ENCODE measurements at places on chromosomes 6 and 20.

GRCh38 chr6:54614499-54615195 is 231.9 kb upstream of the FAM83B start:
- no peak for DNase-seq

GRCh38 chr20:56098981-56099500 is 93.7 kb upstream of the CBLN4 start:
- DNase-seq = no peak

DNA sequence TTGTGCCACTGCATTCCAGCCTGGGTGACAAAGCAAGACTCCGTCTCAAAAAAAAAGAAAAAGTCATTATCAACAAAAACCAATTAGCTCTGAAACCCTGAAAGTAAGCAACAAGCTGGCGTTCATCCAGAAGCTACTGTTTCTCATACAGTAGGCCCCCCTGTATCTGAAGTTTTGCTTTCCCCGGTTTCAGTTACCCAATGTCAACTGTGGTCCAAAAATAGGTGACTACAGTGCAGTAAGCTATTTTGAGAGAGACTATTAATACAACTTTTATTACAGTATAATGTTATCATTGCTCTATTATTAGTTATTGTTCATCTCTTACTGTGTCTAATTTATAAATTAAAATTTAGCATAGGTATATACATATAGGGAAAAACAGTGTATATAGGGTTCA is 135.1 kb downstream of the KIF16B start:
- DNase-seq = no peak

DNA sequence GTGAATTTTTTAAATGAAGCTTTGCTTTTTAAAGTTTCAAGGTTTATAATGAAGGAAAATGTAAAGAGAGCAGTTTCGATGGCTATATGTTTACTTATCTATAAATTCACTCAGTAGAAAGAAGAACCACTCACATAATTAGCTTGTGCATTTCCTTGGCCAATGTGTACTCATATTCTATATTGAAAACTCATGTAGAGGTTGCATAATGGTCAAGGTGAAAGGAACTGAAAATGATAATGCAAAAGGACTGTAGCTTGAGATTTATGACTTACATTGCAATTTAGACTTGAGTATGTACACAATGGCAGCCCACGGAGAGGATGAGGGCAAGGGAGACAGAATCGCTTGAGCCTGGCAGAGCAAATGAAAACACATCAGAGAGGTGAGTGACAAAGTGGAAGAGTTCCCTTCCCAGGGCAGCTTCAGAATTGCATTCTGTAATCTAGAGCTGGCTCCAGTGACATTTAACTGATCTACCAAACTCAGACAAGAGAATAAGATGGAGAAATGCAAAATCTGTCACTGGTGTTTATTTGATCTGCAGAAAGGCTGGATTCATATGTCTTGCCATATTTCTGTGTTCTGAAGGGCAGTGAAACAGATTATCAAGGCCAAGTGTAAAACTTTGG is 191.8 kb downstream of the TMEM200A start:
- DNase-seq = no peak

DNA sequence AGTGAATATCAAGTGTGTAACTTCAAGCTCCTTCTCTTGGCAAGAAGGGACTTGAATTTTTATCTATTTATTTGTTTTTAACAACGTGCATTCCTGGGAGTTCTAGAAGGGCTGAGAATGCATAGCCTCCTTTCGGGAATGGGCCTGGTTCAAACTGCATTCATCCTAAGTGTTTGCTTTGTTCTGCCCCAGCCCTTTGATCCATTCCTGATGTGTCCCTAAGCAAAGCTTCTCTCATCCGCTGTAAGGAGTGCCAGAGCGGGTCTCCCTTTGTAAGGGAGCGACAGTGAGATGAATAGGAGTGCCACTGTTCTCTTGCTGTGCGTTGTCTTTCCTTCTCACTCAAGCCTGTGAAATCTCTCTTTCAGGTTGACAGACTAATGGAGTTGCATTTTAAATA is 61.0 kb upstream of the VSTM2L start:
- DNase-seq = no peak

DNA sequence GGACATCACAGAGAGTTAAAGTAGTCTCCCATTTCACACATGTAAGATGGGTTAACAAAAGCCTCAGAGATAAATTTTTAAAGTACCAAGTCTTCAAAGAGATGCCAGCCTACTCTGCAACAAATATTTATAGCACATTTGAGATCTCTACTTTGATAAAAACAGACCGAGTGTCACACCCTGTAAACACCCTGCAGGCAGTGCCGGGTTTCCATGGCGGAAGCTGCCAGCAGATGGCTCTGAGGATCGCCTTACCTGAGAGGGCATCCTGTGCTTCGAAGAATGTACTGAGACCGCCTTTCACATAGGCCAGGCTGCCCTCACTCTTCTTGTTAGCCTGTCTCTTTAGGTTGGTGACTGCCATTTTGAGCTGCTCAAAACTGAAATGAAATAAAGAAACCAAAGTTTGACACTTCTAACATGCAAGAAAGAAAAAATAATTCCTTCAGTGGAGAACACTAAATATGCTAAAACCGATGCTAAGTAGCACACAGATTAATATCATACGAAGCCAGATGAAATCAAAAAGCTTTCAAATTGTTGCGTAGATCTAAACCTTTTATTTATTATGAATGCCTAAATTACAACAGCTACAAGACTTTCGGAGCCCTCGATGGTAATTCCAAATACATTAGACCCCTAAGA is 39.3 kb downstream of the HUS1B start:
- DNase-seq = no peak

DNA sequence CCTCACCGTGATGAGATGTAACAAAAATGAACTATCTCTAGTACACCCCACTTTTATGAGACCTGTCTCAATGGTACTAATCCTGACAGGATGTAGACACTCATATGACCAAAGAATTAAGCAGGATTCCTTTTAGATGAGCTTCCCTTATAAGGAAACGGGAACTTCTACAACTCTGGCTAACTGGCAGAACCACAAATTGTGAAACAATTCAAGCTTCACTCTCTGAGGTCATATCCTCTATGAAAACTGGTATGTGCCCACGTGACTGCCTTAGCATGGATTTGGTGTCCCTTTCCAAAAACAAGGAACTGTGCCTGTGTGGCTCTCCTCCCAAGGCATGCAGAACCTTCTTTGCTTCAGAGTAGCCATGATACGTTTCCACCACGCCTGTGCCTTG is 14.1 kb upstream of the CPNE5 start:
- no peak for DNase-seq

DNA sequence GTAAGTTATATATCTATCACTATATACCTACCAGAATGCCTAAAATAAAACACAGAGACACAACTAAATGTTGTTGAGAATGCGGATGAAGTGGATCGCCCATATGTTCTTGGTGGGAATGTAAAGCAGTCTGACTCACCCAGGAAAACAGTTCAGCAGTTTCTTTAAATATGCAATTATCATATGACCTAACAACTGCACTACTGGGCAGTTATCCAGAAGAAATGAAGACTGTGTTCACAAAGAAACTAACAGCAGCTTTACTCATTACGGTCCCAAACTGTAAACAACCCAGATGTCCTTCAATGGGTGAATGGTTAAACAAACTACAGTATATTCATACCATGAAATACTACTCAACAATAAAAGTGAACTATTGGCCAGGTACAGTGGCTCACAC is 14.3 kb upstream of the ZC3H12D start:
- no peak for DNase-seq

DNA sequence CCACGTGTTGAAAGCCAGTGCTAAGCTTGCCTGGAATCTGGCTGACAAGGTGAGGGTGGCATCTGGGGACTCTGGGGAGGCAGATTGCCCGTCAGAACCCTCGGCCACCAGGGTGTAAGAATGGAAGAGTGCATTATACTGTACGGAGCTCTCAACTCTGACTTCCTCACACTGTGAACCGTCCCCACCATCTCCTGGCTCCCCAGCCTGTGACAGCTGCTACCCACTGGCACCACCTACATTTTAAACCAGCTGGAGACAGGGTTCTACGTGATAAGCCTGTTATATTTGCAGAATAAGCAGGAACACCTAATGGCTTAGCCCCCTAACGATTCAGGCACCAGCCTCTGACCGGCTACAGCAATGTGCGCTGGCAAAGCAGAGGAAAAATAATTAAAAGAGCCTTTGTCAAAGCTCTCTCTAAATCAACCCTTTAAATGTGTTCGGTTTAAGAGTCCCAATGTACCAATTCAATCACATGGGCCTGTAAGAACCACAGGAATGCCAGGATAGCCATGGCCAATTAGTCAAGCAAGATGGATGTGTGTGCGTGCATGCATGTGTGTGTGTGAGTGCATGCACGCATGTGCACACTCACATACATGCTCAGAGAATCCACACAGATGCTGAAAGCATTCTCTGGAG is 89.1 kb upstream of the TAB2 start:
- DNase-seq = no peak

- no peak for DNase-seq
These were observed 45.2 kb downstream of the PLCG1 start for GRCh38 chr20:41182296-41183212.

DNA sequence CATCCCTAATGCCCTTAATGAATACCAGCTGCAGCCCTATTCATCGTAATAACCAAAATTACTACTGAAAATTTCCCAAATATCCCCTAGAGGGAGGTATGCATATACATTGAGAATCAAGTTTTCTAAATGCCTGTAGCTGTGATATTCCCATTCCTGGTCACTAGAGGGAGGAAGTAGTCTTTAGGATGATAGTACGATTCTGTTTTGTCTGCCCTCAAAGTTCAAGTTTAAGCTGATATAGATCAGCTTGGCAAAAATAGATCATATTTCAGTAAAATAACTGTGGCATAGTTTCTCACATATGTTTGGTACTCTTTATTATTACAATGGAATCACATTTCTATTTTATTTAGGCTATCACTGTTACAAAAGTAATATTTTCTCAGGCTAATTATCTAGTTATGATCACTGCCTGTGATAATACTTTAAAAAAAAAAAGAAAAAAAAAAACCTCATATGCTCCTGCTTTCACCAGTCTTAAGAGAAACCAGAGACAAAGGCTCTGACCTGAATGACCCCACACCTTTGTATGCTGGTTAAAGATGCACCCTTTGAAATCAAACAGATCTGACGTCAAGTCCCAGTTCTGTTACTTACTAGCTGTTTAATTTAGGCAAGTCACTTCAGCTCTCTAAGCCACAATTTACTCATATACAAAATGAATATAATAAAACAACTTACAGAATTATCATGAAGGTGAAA is 11.0 kb downstream of the TSPYL1 start:
- DNase-seq = no peak

DNA sequence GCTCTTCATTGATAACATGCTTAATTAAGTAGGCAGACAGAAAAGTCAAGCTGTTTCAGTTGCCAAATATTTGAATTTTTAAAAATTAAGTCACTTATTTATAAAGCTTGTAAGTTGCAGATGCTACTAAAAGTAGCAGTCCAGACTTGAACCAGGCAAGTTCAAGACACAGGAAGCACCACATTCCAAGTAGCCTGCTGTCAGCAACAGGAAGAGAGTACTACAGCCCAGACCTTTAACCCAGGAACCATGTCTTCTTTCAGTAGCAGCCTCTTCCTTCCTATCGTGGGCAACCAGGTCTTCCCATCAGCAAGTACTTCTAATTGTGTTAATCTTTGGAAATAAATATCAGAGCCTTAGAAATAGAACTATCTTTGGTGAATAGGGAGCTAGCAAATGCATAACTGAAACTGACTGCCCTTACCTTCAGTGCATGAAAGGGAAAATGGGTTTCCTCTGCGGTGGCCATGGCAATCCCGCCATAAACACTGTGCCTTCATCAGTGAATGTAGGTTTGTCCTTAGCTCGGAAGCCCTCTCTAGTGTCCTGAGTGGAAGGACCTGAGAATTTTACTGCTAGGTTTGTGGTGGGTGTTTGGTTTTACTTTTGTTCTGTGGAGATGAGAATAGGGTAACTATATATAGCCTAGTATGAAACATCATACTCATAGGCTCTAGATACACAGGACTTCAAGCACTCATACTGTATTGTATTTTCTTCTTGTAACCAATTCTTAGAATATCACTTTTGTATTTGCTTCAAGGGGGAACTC is 95.6 kb downstream of the SYCP2 start:
- no peak for DNase-seq

DNA sequence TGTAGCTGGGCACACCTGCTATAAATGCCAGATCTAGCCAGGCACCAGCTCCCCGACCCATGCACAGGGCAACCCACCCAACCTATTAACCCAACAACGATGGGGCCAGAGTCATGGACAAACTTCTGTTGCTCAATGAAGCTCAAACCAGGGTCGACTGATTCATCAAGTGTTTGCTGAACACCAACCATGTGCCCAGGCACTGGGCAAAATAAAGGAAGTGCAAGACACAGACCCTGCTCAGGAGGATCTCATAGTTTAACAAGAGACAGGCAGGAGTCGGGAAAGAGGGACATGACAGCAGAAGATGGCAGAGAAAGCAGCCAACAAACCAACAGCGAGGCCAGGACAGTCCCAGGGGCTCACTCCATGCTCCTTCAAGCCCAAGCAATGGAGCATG is 18.8 kb downstream of the KCNK5 start:
- no peak for DNase-seq

DNA sequence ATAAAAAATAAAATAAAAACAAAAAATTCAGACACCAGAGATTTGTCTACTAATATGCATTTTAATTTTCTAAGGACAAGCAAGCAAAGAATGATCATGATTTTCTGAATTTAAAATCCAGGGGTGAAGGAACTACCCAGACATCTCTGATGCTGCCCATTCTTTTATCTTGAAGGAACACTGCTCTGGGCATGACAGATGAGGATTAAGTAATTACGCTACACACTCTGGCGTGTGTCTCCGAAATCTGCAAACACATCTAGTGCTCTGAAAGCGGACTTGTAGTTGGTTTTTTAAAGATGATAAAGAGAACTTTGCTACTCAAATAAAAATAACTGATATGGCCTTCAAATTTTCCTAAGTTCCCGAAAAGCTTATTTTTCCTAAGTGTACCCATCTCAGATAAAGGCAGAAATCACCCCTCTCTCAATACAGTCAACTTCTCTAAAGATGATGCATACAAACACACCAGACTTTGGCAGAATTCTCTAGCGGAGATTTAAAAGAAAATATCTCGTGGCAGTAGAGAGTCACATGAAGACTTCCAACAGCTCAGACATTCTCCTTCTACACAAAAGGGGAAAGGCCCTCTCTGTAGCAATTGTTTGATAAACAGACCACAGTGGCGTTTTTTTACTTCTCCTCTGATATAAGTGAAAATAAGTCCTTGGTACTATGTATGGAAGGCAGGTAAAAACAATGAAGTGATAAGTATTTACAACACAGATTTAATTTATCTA is 133.8 kb downstream of the BACH2 start:
- DNase-seq = no peak

DNA sequence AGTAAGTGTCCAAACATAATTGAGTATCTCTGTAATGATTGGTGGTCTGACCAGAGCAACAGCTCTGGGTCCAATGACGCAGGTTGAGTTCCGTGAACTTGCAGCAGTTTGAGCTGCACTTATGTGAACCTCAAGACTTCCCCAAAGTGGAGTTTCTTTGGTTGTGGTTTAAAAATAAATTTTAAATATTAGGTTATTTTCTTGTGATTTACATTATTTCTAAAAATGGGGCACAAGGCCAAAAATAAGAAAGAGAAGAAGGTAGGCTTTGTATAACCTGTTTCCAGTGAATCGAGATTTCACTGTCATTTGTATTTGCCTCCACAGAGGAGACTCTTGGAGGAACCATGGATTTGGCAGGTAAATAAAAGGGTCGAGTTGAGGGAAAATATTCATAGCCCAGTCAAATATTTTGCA is 166.4 kb upstream of the ZNF217 start:
- no peak for DNase-seq

Measured in stimulated activated CD8-positive, alpha-beta memory T cell treated with anti-CD3 and anti-CD28 coated beads, Interleukin-4, amount 100 ng/mL, for 48 hours (primary cell).